ENCODE measurements at places on chromosomes 5 and 9. TPM values are rescaled to one million over a fixed set of nuclear protein-coding genes. Genes with fewer than 3 reads are reported as not detected.

DNA sequence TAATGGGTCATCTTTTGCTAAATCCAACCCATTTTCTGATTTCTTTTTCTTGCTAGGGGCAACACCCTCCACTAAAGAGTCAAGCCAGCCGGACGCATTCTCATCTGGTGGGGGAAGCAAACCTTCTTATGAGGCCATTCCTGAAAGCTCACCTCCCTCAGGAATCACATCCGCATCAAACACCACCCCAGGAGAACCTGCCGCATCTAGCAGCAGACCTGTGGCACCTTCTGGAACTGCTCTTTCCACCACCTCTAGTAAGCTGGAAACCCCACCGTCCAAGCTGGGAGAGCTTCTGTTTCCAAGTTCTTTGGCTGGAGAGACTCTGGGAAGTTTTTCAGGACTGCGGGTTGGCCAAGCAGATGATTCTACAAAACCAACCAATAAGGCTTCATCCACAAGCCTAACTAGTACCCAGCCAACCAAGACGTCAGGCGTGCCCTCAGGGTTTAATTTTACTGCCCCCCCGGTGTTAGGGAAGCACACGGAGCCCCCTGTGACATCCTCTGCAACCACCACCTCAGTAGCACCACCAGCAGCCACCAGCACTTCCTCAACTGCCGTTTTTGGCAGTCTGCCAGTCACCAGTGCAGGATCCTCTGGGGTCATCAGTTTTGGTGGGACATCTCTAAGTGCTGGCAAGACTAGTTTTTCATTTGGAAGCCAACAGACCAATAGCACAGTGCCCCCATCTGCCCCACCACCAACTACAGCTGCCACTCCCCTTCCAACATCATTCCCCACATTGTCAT lies 72.0 kb downstream of the NUP214 start:
- DNase-seq, result no peak
- H3K36me3 ChIP-seq, result peaks cover 60% of the 10 kb centered on the region
- H3K27me3 ChIP-seq, result no peaks in the 10 kb centered on the region

GRCh38 chr5:45491368-45491767 lies 204.8 kb downstream of the HCN1 start:
- no peak for DNase-seq
- H3K4me1 ChIP-seq, result no peaks in the 10 kb centered on the region

- no peak for DNase-seq
- no peaks in the 10 kb centered on the region for H3K4me1 ChIP-seq
- H3K27ac ChIP-seq, result no peak overlapping the region
- peaks cover 15% of the 10 kb centered on the region for H3K27me3 ChIP-seq
Observed at GRCh38 chr5:132788990-132789886, 12.2 kb upstream of the SEPTIN8 start.

- no peaks in the 10 kb centered on the region for H3K36me3 ChIP-seq
- DNase-seq, result no peak
- H3K4me3 ChIP-seq, result no peak overlapping the region
- no peaks in the 10 kb centered on the region for H3K27me3 ChIP-seq
- H3K27ac ChIP-seq, result no peak overlapping the region
Observed at GRCh38 chr5:104370523-104370922, 807.9 kb upstream of the NUDT12 start.

The VCP gene
- total RNA-seq, result 268 TPM

The IGFBPL1 gene
- total RNA-seq, result not detected

The PCDHA1 gene
- total RNA-seq, result not detected

The LCN9 gene
- not detected for total RNA-seq

Measured in activated CD4-positive, alpha-beta T cell treated with anti-CD3 and anti-CD28 coated beads for 36 hours (primary cell).